Stimulated activated CD4-positive, alpha-beta T cell treated with anti-CD3 and anti-CD28 coated beads, Interleukin-15, amount 100 ng/mL, for 1 hour (primary cell): ENCODE measurements at places on chromosomes 1 and 21.

DNA sequence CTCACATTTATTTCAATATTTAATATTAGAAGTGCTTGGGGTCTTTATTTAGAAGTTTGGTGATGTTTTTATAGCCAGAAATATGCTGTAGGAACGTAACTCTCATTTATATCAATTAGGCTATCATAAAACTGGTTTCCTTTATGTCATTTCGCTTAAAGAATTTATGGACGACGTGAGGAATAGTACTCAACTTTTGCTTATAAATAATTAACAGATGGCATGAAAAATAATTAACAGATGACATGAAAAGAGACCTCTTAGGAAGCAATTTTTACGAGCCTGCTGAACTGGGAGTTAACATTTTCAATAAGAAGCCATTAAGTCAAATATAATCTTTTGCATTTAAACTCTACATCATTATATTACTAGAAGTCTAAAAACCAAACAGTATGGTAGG lies 123.5 kb downstream of the OLFML2B start:
- no peak for DNase-seq

DNA sequence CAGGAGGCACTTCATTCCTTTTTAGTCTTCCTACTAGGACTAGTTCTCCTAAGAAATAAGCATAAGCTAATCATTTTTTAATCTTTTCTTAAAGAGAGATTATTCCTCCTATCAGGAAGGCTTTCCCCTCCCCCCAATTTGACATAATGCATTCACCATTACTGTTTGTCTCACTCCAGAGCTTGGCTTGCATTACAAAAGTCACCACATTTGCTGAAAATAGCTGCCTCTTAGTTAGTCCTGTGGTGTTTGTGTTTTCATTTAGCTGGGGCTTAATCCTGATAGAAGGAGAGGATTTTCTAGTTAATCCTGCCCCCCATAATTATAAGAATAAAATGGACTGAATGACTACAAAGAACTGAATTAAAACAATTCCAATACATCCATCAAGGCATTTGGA lies 307.1 kb upstream of the RRP15 start:
- DNase-seq = no peak

DNA sequence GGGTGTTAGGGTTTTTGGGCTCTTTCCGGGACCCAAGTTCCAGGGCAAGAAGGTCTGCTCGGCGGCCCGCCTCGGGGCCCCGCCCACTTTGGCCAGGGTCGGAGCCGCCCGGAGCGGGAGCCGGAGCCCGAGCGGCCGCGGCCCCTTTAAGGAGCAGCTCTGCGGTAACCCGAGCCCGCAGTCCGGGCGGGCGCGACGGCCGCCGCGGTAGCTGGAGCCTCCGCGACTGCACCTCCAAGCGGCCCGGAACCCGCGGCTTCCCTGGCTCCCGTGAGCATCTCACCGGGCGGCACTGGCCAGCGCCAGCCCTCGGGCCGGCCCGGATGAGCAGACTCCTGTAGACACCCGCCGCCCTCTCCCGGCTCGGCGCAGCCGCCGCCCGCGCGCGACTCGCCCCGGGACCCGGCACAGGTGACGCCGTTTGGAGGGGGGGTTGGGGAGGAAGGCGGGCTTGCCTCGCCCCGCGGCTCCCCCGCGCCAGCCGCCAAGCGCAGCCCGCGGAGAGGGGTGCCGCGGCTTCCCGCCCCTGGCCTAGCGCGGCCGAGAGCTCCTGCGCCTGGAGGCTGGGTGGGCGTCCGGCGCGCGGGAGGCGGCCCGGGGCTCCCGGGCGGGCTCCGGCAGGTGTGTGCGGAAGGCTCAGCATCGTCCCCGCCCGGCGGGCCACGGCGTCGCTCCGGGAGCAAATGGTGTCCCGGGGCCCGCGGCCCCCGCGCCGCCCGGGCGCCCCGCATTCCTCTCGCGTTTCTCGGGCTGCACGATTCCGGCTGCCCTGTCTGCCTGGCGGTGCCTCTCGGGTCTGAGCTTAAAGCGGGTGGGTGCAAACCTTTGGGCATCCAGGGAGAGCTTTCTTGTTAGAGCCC lies at the start of gene TLCD4:
Gene TLCD4, plus strand, starts transcription at position 149 of the 860 bp plus-strand sequence. CDS start 26,547 bp downstream, outside the sequence.
- peak; percentile 25 for DNase-seq

- peak; percentile 72 for DNase-seq
Observed at GRCh38 chr1:54199765-54200518, at the start of the genes CYB5RL and MRPL37. Gene CYB5RL, minus strand, starts transcription at chr1:54200030. Its CDS starts 4,414 bp downstream, at chr1:54195616. Gene MRPL37, plus strand, starts transcription at chr1:54200167. Its CDS starts 77 bp downstream, at chr1:54200244.

DNA sequence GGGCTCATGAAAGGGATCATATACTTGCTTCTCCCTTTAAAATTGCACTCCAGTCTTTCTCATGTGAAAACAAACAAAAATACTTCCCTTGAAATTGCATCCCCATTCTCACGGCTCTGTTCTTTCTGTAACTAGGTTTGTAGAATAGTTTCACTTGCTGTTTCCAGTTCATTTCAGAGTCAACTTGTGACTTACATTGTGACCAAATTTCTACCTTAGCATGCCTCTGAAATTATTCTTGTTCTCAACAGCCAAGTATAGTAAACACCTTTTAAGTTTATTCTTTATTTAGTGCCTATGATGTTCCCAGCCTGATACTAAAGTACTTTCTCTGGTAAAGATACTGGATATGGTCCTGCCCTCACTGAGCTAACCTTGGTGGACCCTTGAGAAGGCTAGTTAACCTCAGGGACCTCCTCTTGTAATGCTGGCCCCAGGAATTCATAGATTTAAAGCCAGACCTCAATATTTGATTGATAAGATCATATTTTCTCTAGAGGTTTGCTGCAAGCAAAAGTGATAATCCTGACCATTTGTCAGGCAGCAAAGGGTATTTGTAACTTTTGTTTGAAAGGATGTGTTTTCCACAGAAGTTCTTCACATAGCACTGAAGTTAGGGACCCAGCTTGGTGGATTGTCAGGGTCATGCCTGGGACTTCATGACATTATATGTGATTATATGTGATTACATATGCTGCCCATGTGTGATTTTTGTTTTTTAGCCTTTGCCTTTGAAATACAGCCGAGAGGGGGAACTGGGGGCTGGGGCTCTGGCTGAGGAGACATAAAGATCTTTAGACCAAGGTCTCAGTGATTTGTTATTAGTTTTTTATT lies 29.6 kb downstream of the VANGL2 start:
- DNase-seq = no peak

DNA sequence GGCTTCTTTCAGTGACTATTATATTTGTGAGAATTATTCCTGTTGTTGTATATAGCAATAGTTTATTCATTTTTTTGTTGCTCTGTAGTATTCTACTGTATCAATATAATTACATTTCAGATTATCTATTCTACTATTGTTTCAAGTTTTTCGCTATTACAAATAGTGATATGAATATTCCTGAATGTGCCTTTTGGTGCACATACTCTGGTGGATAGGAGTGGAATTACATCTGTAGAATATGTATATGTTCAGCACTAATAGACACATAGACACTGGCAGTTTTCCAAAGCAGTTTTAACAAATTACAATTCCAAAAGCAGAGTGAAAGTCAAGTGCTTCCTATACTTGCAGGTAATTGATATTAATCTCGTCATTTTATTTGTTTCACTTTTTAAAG lies 696.2 kb upstream of the PRMT6 start:
- no peak for DNase-seq

DNA sequence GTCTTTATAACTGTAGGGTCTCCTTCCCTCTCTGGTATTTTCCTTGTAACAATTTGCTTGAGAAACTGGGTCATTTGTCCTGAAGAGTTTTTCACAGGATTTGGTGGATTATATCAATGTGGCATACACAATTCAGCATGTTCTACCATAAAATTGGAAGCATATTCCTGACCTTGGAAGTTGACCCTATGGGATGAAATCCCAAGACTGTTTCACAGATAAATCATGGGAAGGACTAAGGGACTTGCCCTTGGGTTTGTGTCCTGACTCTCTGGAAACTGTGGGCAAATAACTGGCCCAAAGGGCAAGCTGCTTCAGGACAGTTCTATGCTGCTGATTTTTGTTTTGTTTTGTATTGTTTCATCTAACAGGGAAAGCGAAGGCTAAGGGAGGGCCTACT lies 255.6 kb downstream of the TM2D1 start:
- DNase-seq = no peak

GRCh38 chr1:234396092-234396491 lies 22.8 kb downstream of the COA6 start:
- no peak for DNase-seq
